ENCODE measurements at places on chromosomes 16 and 17.
A peak's percentile ranks its signal among the peaks of the same experiment; 100 is the strongest.

GRCh38 chr17:51427323-51427811, 167.0 kb downstream of the UTP18 start:
- no peaks in the 10 kb centered on the region for H3K36me3 ChIP-seq
- no peaks in the 10 kb centered on the region for H3K4me1 ChIP-seq
- no peak for DNase-seq
- H3K4me3 ChIP-seq = no peak overlapping the region
- H3K27ac ChIP-seq = no peak overlapping the region
- no peaks in the 10 kb centered on the region for H3K27me3 ChIP-seq

DNA sequence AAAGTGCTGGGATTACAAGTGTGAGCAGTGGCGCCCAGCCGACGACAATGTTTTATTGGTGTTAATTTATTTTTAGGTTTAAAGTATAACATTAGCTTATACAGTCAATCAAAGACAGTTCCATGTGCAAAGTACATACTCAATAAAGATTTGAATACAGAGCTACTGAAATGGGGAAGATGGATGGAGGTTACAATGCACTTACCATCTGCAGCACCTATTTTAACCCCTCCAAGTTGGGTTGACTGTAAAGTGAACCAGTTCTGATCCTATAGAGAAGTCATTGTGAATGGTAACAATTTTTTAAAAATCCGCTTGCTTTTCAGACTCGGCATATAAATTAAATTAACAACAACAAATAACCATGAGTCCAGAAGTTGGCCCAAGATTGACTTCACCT, 679 bp upstream of the PSKH1 start:
- DNase-seq = no peak
- H3K27ac ChIP-seq = peak overlapping the region; percentile 25
- H3K27me3 ChIP-seq = no peaks in the 10 kb centered on the region

DNA sequence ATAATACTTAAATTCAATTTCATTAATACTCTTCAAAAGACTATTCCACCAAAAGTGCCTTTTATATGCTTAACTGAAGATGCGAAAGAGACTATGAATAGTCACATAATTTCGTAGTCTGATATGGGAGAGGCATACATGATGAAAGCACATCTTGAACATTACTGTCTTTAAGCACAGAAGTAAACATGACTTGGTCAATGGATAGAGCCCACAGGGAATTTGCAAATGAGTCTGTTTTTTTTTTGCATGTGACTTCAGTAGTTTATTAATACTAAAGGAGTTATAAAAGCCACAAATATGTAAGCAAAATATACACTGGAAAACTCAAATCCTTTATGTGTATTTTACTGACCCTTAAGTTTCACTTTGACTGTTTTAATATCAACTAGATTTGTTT, 15.9 kb downstream of the ADPRM start:
- H3K4me1 ChIP-seq = no peaks in the 10 kb centered on the region
- H3K4me3 ChIP-seq = no peak overlapping the region
- DNase-seq = no peak
- no peak overlapping the region for H3K27ac ChIP-seq
- H3K27me3 ChIP-seq = no peaks in the 10 kb centered on the region

- no peaks in the 10 kb centered on the region for H3K27me3 ChIP-seq
- no peaks in the 10 kb centered on the region for H3K4me1 ChIP-seq
- DNase-seq = peak; percentile 61
- H3K27ac ChIP-seq = no peak within 1 kb of the TSS
- peak within 1 kb of the TSS; percentile 11 for H3K4me3 ChIP-seq
- H3K36me3 ChIP-seq = no peaks in the 10 kb centered on the region
Measured at GRCh38 chr16:20763461-20764232, at the start of gene ACSM3. Gene ACSM3, plus strand, starts transcription at chr16:20764014. Its CDS starts 6,021 bp downstream, at chr16:20770035.

GRCh38 chr16:86471896-86472295, 38.4 kb upstream of the FOXF1 start:
- H3K27ac ChIP-seq = no peak overlapping the region
- H3K4me3 ChIP-seq = no peak overlapping the region
- peaks cover 46% of the 10 kb centered on the region for H3K27me3 ChIP-seq

- H3K4me1 ChIP-seq = no peaks in the 10 kb centered on the region
- H3K27ac ChIP-seq = no peak overlapping the region
- no peaks in the 10 kb centered on the region for H3K36me3 ChIP-seq
- no peak for DNase-seq
- H3K27me3 ChIP-seq = no peaks in the 10 kb centered on the region
- no peak overlapping the region for H3K4me3 ChIP-seq
Measured at GRCh38 chr16:12158428-12158827, 181.9 kb downstream of the SNX29 start.

GRCh38 chr16:17083628-17084027, 387.1 kb downstream of the XYLT1 start:
- H3K36me3 ChIP-seq = no peaks in the 10 kb centered on the region
- DNase-seq = no peak
- H3K27me3 ChIP-seq = no peaks in the 10 kb centered on the region
- no peak overlapping the region for H3K27ac ChIP-seq
- H3K4me3 ChIP-seq = no peak overlapping the region

- H3K4me1 ChIP-seq = no peaks in the 10 kb centered on the region
- H3K36me3 ChIP-seq = no peaks in the 10 kb centered on the region
- no peak for DNase-seq
- H3K27me3 ChIP-seq = no peaks in the 10 kb centered on the region
- H3K4me3 ChIP-seq = no peak overlapping the region
Measured at GRCh38 chr17:20284570-20285295, 182.6 kb downstream of the LGALS9B start.

DNA sequence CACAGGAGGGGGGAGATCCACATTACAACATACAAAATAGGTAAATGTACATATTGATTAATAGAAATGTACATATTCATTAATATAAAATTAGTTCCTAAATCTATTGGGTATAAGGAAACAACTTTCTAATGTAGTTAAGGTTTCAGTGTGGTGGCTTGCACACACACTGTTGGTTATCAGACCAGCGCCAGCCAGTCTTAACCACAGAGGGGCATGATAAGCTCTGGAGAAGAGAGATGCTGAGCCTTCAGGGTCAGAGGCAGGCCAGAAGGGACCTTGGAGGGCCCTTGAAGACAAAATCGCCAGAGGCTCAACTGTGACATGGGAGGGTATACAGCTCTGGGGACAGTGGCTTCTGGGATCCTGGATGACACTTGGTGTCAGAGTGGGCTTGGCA, 10.9 kb upstream of the ZFP90 start:
- H3K4me1 ChIP-seq = no peaks in the 10 kb centered on the region
- H3K36me3 ChIP-seq = no peaks in the 10 kb centered on the region
- no peaks in the 10 kb centered on the region for H3K27me3 ChIP-seq
- H3K27ac ChIP-seq = no peak overlapping the region
- H3K4me3 ChIP-seq = no peak overlapping the region

GRCh38 chr17:20174588-20175265, 165.6 kb downstream of the SPECC1 start:
- no peak overlapping the region for H3K27ac ChIP-seq
- DNase-seq = no peak
- no peaks in the 10 kb centered on the region for H3K27me3 ChIP-seq
- H3K36me3 ChIP-seq = no peaks in the 10 kb centered on the region

DNA sequence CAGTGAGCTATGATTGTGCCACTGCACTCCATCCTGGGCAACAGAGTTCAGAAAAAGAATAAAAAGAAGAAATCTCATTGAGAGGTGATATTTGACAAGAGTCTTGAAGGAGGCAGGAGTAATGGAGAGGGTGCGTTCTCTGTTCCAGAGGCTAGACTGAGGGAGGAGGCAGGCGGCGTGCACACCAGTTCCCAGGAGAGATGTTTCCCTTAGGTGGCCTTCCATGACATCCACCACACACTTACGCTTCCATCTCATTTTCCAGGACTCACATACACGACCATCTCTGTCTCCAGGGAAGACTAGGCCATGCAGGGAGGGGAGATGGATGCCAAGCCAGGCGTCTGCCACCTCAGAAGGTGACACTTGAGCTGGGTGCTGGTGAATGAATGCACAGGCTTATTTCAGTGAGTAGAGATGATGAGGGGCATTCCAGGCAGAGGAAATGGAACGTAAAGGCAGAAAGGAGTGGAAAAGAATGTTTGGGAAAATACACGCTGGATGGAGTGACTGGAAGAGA, 25.3 kb upstream of the N4BP1 start:
- no peaks in the 10 kb centered on the region for H3K27me3 ChIP-seq
- no peak overlapping the region for H3K4me3 ChIP-seq
- H3K4me1 ChIP-seq = no peaks in the 10 kb centered on the region

DNA sequence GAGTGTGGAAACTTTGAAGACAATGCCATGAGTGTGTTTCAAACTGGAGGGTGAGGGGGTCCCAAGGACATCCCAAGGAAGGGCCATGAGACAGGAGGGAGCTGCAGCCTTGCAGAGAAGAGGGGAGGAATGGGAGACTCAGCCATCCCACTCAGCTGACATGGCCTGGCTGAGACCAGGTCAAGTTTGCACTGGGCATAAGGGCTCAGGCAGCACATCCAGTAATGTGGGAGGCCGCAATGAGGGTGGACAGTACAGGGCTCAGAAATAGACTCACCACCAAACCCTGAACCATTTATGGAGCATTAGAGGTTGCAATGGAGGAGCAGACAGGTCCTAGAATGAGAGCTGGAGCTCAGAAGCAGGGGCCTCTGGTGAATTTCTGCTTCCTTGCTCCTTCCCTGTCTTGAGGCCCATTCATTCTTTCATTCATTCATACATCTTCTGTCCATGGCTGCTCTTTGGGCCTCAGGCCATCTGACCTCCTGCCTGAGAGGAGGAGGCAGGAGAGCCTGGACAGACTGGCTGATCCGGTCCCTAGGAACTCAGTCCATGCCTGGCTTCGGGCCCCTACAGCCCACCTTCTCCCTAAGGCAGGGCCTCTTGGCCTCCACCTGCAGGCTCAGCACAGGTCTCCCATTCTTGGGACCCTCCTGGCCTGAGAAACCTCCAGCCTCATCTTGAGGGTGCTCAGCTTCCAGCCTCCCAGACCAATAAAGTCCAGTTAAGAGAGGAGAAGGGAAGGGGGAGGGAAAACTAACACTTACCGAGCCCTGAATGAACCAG, 70.5 kb upstream of the CDH5 start:
- no peaks in the 10 kb centered on the region for H3K4me1 ChIP-seq
- H3K36me3 ChIP-seq = no peaks in the 10 kb centered on the region
- H3K27ac ChIP-seq = no peak overlapping the region
- no peak overlapping the region for H3K4me3 ChIP-seq
- no peaks in the 10 kb centered on the region for H3K27me3 ChIP-seq

- no peak overlapping the region for H3K27ac ChIP-seq
- H3K36me3 ChIP-seq = no peaks in the 10 kb centered on the region
- H3K4me1 ChIP-seq = no peaks in the 10 kb centered on the region
Measured at GRCh38 chr16:80848862-80849261, 44.5 kb upstream of the CDYL2 start.

- H3K36me3 ChIP-seq = no peaks in the 10 kb centered on the region
- H3K27me3 ChIP-seq = peaks cover 3% of the 10 kb centered on the region
- DNase-seq = no peak
- H3K4me1 ChIP-seq = no peaks in the 10 kb centered on the region
- no peak within 1 kb of the TSS for H3K27ac ChIP-seq
Measured at GRCh38 chr17:36089888-36090836, at the start of gene CCL3. Gene CCL3, minus strand, starts transcription at chr17:36090143. Its CDS starts 85 bp downstream, at chr17:36090058.
